Regular cardiac myocyte (primary cell): ENCODE measurements at places on chromosomes 4 and X. TPM values are rescaled to one million over a fixed set of nuclear protein-coding genes. Genes with fewer than 3 reads are reported as not detected.

Gene PLCXD1
- 7.9 and 24.9 TPM in 2 replicates for total RNA-seq

Gene ETDC
- total RNA-seq, result not detected in 2 replicates

Gene MYOZ2
- total RNA-seq, result 2.1 and 8.5 TPM in 2 replicates

Gene MAGEA4
- total RNA-seq, result not detected in 2 replicates

Gene PRSS12
- 9.3 and 14.6 TPM in 2 replicates for total RNA-seq

Gene KIT
- 2.8 and 3.8 TPM in 2 replicates for total RNA-seq

Gene DLG3
- total RNA-seq, result 13.8 TPM in 2 replicates
